ENCODE measurements at places on chromosomes 5 and 9. TPM values are rescaled to one million over a fixed set of nuclear protein-coding genes. Genes with fewer than 3 reads are reported as not detected.

DNA sequence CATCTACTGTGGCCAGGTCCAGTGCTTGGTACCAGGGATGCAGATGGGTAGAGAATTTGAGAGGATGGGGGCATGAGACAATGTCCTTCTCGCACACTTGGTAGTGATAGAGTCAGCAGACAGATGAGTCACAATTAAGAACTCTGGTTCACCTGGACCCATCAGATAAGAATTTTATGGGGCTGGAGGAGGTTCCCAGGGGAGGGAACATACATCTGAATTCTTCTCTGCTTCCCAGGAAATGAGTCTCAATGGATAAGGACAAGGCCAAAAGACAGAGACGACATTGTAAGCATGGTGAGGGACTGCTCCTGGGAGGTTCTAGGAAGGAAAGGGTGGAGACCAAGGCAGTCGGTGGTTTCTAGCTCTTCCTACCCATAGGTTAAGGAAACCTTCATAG is 5.3 kb downstream of the SLC4A9 start:
- no peak for ATAC-seq

DNA sequence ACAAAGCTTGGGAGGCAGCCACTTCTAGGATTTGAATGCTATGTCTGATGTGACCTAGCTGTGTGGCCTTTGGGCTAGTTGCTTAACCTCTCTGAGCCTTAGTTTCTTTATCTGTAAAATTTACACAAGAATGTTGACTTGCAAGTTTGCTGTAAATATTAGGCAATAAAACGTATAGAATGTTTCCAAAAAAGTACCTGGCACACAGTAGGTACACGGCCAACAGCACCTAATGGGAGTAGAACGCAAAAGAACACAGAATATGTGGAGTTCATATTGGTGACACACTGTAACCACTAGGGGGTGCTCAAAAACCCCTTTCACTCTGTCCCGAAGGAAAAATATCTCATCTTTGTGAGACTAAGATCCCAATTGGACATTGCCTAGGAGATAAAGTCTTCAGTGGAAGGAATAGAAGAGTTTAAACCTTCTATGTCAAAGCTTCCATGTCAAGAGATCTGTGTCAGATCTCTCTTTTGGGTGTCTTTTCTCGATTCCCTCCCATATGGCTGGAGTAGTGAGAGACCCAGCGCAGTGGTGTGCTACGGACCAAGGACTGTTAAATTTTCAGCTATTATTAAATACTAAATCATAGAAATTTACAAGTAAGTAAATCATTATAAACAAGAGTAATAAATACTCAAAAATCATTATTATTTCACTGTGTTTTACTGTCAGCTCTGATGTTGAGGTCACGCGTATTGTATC is 145.4 kb upstream of the RAD23B start:
- ATAC-seq = peak; percentile 67

DNA sequence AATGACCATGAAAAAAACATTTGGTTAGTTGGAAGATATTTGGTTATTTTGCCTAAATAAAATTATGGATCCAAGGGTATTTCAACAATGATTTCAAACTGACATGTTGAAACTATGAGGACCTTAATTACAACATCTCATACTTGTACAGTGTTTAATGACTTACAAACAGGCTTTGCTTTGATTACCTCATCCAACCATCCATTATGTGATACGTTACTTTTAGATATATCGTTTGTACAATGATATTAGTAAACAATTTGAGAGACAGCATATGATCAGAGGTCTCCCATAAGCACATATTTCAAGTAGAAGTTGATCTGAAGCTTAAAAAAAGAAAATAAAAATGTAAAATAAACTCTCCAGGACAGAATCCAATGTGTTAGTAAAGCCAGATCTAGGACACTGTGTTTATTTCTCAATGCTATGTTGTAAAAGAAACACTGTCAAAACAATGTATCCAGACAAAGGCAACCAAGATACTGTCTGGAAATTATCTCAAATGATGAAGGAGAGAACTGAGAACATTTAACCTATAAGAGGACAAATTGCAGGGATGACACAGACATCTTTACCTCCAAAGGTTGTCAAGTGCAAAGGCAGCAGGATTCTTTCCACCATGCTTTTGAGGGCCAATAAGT is 116.0 kb upstream of the TARS1 start:
- no peak for ATAC-seq

DNA sequence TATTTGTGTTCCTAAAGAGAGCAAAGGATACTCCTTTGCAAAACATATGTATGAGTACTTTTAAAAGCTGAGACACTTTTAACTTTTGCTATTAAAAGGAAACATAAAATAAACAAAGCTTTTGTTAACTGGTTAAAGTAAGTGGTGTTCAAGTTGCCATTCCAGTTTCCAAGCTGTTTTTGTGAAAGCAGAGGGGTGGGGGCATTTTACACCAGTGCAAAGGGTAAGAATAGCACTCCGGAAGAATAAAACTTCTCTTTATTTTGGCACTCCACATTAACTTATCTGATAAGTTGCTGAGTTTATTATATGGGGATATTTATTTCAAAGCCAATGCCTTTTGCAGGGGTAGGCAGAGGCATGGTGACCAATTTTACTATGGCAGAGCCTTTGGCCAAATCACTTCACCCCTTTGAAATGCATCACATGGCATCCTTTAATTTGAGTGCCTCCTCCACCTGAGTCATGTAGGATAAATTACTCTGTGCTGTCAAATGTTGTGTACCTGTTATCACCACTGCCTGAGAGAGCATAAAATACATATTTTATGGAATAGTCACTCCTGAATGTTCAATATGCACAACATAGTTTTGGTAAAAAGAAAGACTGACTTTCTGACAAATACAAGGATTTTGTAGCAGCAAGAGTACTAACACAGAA is 62.9 kb downstream of the MLLT3 start:
- ATAC-seq = no peak

- no peak for ATAC-seq
Observed at GRCh38 chr9:76399856-76400255, 5.6 kb upstream of the RFK start.

GRCh38 chr5:138602371-138603000 is 27.3 kb upstream of the HSPA9 start:
- ATAC-seq = no peak

DNA sequence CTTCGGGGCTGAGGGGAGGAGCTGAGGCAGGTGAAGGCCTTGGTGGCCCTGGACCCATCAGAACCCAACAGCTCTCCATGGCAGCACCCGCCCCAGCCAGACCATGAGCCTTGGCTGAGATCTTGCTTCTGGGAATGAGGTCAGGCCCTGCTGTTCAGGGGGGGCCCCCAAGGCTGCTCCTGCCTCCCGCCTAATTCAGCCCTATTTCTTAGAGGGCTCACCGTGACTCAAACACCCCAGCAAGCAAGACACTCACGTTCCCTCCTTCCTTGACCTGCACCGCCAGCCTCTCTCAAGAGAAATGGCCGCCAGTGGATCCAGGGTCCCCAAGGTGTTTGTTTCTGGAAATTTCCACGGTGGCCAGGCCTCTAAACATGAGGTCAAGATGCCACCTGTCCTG is 61.4 kb upstream of the PPP1R26 start:
- ATAC-seq = no peak

DNA sequence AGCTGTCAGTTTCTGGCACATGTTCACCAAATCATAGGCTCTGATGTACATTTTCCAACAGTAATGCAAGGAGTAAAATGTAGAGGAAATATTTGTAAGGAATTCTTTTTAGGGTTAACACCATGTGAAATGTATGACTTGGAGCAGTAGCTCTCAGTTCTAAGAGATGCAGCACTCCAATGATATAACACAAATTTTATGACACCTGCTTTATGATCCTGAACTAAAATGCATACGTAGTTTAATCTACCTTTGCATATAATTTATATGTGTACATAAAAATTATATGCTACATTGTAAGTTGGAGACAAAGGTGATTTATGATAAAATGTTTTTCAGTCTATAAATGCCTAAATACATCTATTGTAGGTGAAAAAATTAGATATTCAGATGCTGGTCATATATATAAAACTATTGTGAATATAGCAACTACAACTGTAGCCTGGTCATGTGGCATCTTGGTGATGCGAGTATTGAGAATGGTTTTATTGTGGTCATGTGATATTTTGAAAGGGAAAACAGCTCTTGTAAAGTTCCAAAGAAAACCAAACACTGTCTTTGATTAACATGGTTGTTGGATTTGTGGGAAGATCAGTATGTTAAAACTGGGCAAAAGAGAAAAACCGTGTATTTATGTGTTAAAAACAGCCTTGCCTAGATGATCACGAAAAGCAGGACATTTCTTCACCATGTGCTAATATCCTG is 171.0 kb downstream of the TRIO start:
- no peak for ATAC-seq

DNA sequence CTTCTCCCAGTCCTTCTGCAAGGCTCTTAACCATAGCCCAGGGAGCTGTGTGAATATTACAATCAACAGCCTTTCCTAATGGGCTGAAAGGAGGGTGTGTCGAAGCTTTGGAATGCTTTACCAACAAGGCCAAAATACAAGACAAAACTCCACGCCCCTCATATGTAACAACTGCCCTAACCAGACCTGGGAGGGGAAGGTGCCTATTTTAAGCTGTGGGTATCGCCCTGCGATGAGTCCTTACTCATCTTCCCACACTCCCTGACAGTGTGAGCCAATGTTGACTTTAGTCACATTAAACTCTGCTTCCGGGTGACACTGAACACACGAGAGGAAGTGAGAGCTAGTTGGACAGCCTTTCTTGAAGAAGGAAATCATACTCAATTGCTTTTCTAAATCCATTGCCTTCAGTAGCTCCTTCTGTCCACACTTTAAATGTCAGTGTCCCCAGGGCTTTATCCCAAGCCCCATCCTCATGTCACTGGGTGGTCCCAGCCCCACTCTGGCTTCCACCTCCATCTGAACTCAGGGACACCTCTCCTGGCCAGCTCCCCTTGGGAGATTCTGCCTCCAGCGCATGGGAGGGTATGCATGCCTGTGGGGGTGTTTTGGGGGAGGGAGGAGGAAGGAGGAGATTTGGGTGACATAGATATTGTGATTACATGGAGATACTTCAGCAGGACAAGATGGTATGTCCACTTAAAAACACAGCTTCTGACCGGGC is 6.5 kb upstream of the TBC1D9B start:
- ATAC-seq = peak; percentile 13

DNA sequence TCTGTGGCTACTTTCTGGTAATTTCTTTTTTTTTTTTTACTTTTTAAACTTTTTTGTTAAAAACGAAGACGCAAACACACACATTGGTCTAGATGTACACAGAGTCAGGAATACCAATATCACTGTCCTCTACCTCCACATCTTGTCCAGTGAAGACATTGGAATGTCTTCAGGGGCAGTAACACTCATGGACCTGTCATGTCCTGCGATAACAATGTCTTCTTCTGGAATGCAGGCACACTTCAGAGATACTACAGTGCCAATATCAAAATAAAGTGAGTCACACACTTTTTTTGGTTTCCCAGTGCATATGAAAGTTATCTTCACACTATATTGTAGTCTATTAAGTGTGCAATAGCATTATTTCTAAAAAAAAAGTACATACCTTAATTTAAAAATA is 175.9 kb downstream of the ARRDC3 start:
- no peak for ATAC-seq

DNA sequence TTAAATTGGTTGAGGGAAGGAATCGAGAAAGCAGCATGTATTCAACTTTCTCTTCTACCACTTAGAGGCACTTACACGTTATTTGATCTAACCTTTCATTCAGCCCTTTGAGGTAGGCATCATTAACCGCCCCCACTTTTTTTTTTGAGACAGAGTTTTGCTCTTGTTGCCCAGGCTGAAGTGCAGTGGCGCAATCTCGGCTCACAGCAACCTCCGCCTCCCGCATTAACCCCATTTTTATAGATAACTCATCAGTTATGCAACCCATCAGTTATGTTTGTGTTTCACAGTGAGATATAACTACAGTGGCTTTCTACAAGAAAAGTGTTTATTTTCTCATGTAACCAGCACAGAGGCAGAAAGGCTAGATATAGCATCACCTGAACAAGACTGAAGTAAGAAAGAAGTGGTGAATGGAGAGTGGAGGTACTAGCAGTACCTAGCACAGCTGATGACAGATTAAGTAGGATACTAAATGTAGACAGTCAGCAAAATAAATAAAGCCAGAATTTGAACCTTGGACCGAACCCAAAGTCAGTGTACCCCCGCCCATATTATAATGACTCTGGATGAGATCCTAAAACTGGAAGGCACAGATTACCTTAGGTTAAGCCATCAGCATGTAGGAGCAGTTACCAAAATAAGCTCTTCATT is 91.2 kb downstream of the PJA2 start:
- ATAC-seq = no peak

DNA sequence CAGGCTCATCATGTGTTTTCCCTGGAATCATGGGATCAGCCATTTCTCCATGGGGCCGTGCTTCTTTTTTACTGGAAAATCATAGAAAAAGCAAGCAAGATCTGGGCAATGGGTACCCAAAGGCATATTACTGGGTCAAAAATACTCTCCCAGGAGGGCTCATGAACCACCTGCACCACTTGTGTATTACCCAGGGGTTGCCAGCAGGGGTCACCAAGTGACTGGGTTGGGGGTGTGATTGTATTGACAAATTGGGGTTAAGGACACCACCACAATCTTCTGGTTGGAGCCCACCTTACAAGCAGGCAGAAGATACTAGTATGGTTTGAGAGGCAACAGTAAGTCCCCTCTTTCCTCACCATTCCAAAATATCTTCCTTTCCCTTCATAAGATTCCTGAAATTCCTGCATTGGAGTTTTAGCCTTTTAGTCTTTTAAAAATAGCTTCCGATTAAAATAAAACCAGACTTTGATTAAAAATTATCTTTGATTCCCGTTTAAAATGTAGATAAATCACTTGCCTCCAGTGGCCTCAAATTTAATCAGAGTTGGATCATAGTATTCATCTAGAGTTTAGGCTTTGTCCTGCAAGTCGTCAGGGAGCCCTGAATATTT is 603.3 kb downstream of the KIF4B start:
- peak; percentile 58 for ATAC-seq

GRCh38 chr9:98831696-98832095 is 24.2 kb downstream of the GALNT12 start:
- ATAC-seq = peak; percentile 58

DNA sequence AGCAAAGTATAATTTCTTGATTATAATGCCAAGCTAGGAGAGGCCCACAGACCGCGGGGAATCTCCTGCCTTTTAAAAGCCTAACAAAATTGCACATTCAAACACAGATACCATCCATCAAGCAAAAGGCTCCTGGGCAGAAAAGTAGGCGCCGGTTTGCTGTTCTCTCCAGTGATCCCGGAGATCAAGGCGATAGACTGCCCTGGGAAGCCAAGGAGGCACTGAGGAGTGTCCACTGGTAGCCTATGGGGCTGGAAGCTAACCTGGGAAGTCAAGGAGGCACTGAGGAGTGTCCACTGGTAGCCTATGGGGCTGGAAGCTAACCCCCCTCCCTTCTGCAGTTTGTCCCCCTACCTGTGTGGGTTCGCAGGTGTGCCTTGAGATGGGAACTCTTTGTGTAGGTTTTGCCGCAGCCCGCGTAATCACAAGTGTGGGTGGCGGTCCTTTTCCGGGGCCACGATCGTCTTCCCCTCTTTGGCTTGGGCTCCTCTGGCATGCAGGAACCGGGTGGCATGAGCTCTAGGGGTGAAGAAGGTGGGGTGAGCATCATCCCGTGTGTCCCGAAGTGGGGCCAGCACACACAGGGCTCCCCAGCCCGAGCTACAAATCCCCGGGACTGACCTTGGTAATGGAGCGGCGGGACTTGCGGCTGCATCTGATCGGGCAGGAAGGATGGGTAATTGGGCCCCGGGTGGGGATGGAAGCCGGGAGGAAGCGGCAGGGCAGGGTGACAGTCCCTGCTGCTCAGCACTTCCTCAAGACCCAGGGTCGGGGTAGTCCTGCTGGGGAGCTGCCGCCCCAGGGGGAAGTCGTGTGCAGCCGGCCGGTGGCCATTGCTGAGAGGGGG is 2.7 kb downstream of the KLF4 start:
- ATAC-seq = no peak

The LHX6 gene
- total RNA-seq = 0.66 TPM

The DBH gene
- total RNA-seq = 0.31 TPM

The CDH9 gene
- 16.4 TPM for total RNA-seq

The PCDHGA12 gene
- total RNA-seq = 1.0 TPM

All from motor neuron (in vitro differentiated cells).